NCI-H510A treated with DMSO at 0.1 percent for 48 hours (cell line): ENCODE measurements at places on chromosomes 5 and 9.

DNA sequence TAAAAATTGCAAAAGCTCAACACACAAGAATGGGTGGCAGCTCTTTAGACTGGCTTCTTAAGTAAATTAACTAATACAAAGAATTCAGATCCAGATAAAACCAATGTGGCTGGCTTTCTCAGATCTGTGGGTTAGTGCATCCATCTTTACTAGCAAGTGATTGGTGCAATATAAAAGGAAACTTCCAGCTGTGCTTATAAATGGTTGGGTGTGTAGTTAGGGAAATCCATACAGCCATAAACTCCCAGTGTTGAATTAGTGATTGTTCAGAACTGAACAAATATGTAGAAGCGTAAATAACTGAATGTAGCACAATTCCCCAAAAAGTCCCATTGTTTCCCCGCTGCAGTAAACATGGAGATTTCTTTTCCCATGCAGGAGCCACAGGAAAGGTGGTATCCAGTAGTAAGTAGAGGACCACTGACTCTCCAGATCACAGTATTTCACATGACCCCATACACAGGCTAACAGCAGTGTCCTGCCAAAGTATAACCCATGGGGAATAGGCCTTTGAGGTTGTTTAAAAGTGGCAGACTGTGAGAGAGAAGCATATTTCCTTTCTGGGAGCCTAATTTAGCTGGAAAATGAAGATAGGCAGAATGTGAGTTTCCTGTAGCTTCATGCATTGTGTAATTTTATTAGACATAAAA is 173.1 kb upstream of the SLC12A2 start:
- no peak for DNase-seq

GRCh38 chr5:150514708-150515211 is 6.8 kb downstream of the NDST1 start:
- DNase-seq = no peak

GRCh38 chr9:28456861-28457260 is 883.6 kb upstream of the C9orf72 start:
- DNase-seq = no peak

DNA sequence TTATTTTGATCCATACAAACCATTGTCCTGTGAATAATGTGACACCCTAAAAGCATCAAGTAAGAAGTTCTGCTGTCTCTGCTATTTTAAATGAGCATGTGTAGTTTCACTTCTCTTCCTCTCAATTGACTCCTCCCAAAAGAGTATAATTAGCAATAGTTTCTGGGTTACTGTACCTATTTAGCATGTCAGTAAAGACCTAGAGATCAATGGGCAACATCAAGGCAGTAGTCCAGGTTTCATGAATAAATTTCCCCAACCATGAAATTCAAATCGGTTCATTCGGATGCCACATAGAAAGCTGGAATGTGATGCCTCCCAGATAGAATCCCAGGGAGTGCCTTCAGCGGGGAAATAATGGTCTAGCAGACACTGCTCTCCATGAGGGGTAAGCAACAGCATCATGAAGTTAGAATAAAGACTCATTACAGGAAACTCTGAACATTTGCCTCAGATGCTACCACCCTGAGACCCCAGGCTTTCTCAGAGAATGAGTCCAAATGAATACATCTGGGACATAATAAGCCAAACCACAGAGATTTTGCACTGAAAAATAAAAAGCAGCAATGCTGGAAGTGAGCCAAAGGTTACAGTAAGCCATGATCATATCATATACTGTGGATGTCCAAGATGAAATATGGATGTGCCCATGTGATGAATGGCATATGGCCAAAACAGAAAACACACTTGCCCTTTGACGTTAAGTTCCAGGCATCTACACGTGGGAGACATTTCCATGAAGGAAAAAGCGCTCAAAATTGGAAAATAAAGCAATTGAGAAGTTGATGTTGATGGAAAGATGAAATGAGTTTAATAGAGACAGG is 1107.0 kb upstream of the SEMA6A start:
- DNase-seq = no peak

DNA sequence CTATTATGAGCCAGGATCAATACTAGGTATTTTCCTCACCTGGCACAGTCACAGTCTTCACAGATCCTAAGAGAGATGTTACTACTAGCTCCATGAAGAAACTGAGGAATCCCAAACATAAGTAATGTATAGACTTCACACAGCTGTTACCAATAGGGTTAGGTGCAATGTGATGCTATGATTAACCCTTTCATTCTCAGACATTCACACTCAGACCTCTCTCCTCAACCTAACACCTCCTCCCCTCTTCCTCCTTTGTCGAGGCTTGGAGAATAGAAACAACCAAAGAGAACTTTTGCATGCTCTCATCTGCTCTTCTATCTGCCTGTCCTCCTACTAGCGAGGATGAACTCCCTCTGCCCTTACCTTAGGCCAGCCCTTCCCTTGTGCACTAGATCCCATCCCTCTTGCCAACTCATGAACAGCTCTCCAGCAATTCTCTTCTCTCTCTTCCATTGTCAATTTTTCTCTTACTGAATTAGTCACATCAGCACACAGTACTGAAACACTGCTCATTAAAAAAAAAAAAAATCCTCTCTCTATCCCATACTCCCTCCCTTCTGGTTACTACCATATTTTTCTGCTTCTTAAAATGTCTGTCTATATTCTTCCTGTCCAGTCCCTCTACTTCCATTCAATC is 47.7 kb downstream of the MAPKAP1 start:
- DNase-seq = no peak

- no peak for DNase-seq
Measured at GRCh38 chr9:89225587-89225986, 47.0 kb upstream of the SHC3 start.

- no peak for DNase-seq
Measured at GRCh38 chr5:11619339-11620024, 284.8 kb downstream of the CTNND2 start.

- DNase-seq = no peak
Measured at GRCh38 chr9:97840521-97840920, 12.5 kb upstream of the FOXE1 start.
